Stimulated activated CD8-positive, alpha-beta memory T cell treated with anti-CD3 and anti-CD28 coated beads, Interleukin-12 subunit alpha, Interleukin-12 subunit beta, amount 100 ng/mL, for 4 hours (primary cell): ENCODE measurements at places on chromosomes 6 and 20.

DNA sequence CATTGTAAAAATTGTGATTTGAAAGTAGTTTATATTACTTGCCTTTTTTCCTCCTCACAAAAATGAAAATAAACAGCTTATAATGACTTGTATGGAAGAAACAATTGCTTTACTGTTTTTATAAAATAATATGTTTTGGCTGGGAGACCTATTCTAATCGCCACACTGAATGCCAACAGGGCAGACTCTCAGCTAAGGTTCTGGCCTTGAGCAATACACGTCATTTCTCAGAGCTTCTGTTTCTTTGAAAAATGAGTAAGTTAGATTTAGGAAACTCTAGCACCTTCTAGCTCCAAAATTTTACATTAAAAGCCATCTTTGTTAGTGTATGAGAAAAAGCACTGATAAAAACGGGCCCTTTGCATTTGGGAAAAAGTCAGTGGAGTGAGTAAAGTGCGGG, 166.6 kb downstream of the ARID1B start:
- no peak for DNase-seq

- DNase-seq = no peak
Measured at GRCh38 chr6:77368660-77369313, 94.5 kb downstream of the HTR1B start.

GRCh38 chr6:73073238-73073637, 152.1 kb downstream of the KHDC1L start:
- DNase-seq = no peak

GRCh38 chr6:42028234-42029061, 21.9 kb upstream of the TAF8 start:
- DNase-seq = no peak

GRCh38 chr6:15076565-15076964, 169.3 kb upstream of the JARID2 start:
- no peak for DNase-seq

DNA sequence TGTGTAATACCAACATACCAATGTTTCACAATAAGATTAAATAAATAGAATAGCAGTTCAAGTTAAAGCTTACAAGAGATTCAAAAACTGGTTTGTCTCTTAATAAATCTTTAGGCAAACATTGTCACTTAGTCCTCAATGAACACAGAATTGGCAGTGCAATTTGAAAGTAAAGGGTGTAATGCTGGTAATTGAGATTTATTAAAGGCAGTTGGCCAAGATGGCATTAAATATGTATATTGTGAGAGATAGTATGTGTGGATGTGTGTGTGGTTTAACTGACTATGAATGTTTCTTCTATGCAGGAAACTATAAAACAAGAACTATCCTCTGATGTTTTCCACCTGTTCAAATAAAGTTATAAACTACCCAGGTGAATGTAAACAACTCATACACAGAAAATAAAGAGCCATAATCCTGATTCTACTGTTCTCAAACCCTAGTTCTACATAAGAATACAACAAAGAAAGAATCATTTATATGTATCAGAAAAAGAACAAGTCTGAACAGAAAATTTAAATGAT, 267.9 kb upstream of the PTCHD4 start:
- no peak for DNase-seq
